ENCODE measurements at places on chromosomes 13 and 19.

GRCh38 chr13:39451301-39451700 lies 151.7 kb downstream of the LHFPL6 start:
- no peak for DNase-seq

DNA sequence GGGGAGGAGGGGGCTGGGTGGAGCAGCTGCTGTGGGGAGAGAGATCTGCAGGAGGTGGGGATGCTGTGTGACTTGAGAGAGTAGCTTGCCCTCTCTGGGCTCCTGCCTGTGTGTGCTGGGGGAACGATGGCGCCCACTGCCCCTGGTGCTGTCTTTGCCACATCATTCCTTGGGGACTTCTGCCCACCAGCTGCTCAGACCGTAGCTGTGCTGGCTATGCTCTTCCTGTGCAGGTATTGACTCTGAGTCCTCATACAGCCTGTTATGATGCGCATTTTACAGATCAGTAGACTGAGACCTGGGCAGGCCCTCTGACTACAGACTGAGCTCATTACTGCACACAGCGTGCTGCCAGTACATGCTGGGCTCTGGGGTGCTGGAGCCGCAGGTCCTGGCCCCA lies 51.1 kb downstream of the DNM2 start:
- no peak for DNase-seq

GRCh38 chr13:107590556-107590955 lies 624.8 kb downstream of the LIG4 start:
- DNase-seq = no peak

DNA sequence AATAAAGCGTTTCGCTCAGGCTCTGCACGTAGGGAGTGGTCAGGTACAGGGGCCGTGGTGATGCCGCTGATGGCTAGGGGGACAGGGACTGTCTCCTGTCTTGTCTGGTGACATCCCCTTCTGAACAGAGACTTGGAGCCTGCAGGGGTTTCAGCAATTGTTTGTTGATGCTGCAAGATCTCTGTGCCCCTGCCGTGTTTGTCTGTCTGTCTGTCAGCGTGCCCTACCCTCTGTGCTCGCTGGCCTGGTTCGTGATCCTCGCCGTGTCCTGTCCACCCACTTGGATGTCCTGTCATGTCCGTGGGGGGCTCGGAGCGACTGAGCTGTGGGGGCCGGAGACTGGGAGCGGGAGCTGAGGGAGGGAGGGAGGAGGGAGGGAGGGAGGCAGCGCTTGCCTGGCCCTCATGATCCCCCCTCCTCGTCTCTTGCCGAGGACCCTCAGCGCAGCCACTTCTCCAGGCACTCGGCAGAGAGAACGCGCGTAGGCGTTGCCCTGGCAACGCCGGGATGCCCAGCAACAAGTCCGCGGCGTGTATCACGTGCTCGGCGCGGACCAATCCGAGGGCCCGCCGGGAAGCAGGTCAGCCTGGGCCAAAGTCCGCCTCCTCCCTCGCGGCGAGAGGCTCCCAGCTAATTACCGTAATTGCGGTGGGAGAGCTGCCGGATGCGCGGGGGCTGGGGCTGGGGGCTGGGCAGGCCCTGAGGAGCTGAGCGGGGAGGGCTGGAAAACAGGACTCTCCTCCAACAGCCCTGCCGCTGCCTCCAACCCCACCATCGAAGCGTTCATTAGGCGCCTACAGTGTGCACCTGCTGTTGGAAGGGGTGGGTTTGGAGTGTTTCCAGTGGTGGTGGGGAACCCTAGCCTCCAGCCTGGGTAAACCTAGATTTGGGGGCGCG lies 31.9 kb upstream of the FEM1A start:
- DNase-seq = peak; percentile 95

GRCh38 chr19:50818859-50819472 lies 4.6 kb downstream of the KLK1 start:
- DNase-seq = no peak

GRCh38 chr19:5243878-5244277 lies 96.7 kb downstream of the PTPRS start:
- DNase-seq = no peak

DNA sequence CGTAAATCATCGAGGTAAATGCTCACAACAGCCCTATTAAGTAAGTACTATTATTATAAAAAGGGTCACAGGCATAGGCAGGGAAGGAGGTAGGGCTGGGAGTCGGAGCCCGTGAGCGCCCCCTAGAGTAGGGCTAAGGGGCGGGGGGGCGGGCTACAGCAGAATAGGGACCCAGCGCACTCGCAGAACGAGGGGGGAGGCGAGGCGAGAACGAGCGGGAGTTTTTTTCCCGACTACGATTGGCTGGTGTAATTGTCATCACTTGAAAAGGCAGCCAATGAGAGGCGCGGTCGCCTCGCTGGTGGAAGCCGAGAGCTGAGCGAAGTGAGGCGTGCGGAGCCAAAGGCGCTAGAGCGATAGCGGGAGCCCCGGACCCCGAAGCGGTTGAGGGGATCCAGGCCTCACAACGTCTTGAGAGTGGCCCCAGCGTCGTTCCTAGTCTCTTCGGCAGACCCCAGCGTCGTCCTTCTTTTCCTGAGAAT lies 24.2 kb downstream of the KEAP1 start:
- peak; percentile 78 for DNase-seq

- no peak for DNase-seq
Observed at GRCh38 chr19:48913114-48913889, 13.2 kb downstream of the NUCB1 start.

- no peak for DNase-seq
Observed at GRCh38 chr19:46052896-46053295, 12.1 kb upstream of the IGFL4 start.

- no peak for DNase-seq
Observed at GRCh38 chr19:54207983-54208783, 7.5 kb downstream of the RPS9 start.

DNA sequence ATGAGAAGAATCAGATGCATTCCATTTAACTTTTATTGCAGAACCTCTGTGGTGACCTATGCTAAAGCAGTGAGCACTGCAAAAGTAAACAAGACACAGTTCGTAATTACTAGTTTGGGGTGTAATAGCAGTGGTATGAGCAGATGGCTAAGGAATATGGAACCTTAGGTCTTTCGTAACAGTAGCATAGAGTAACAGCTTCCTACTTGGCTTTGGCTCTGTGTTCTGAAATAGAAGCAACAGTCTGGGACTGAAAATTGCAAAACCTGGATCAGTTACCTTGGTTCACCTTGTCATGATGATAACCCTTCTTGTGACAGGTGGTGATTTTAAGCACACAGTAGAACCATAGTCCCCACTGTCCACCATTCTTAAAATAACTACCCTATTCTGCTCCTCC lies 303.4 kb downstream of the GPC6 start:
- no peak for DNase-seq

DNA sequence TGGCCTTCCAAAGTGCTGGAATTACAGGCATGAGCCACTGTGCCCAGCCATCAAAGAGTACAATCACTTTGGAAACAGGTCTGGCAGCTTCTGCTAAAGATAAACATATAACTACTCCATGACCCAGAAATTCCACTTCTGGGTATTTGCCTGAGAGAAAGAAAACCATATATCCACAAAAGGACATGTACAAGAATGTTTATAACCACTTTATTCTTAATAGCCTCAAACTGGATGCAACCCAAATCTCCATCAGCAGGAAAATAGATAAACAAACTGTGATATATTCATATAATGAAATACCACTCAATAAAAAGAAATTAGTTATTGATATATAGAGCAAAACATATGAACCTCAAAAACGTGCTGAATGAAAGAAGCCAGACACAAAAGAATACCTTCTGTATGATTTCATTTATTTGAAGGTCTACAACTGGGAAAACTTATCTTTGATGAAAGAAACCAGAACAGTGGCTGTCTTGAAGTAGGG lies 40.5 kb downstream of the TEX26 start:
- no peak for DNase-seq

GRCh38 chr13:95118541-95119324 lies 182.5 kb downstream of the ABCC4 start:
- DNase-seq = no peak

DNA sequence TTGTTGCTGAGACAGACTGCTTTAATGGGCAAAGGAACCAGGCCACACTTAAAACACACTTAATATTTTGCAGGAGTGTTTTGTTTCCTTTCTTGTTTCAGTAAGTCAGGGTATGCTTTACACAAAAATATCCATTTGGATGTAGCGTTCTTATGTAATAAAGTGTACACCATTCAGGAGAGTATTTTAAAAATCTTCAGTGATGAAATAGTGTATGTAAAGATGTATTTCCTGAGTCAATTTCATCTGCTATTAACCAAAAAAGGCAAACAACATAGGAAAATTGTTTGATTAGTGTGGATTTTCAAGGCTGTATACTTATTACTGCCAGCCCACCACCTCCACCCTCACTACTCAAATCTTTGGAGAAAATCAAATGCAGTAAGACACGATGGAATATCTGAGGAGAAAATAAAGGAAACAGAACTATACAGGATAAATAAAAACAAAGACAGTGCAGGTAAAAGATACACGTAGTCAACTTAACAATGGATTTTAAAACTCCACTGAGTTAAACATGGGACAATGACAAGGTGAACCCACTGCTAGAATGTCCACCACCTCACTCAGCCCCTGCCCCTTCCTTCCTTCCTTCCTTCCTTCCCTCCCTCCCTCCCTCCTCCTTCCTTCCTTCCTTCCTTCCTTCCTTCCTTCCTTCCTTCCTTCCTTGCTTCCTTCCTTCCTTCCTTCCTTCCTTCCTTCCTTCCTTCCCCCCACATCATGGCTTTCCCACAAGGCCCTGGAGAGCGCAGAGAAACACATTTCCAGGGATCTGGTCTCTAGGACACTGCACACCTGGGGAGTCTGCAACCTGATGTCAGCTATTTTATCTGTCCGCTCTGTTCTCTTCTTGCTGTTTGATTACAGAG lies 360.3 kb downstream of the IRS2 start:
- no peak for DNase-seq

GRCh38 chr13:50731400-50731799 lies 112.1 kb downstream of the DLEU7 start:
- DNase-seq = no peak

GRCh38 chr13:106423530-106423929 lies 111.9 kb downstream of the EFNB2 start:
- DNase-seq = no peak

- DNase-seq = no peak
Observed at GRCh38 chr19:28609091-28609755, 603.7 kb downstream of the UQCRFS1 start.

DNA sequence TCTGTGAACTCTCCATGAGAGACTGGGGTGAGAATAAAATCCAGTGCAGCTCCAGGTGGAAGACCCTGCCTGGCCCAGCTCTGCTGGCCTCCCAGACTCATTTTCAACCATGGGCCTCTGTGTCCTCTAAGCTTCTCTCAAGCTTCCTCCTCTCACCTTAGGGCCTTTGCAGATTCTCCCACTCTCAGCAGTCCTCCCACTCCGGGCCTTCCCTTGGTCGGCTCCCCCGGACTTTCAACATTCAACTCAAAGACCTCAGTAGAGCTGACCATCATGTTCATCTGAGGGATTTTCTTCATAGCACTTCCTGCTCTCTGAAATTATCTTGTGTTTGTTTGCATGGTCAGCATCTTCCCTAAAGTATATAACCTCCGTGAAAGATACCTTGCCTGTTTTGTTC lies 370.5 kb upstream of the ZNF507 start:
- DNase-seq = no peak

DNA sequence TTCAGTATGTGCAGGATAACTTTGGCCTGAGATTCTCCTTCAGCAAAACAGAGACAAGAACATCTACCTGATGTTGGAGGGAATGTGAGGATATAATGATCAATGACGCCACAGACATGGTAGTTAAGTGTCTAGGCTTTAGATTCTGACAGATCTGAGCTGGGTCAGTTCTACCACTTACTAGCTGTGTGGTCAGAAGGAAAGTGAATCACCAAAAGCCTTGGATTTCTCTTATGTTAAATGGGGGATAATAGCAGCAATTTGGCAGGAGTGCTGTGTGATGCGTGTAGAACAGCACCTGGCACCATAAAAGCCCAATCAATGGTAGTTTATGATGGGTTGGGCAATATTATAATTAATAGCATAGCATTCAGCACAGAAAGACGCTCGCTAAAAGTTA lies 41.7 kb downstream of the RXFP2 start:
- DNase-seq = no peak

DNA sequence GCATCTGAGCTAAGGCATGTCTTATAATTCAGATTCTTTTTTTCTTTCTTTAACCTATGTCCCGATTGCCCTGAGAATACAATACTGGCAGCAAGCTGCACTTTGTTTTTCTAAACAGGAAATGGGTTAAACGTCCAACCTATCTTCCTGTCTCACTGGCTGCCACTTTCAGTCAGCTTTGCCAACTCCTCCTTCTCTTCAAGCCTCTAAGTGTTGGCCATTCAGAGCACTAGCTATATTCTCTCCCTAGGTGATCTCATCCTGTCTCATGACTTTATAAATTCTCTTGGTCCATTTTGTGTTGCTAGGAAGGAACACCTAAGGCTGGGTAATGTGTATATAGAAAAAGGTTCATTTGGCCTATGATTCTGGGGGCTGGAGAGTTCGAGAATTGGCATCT lies 109.5 kb upstream of the TSC22D1 start:
- DNase-seq = no peak

DNA sequence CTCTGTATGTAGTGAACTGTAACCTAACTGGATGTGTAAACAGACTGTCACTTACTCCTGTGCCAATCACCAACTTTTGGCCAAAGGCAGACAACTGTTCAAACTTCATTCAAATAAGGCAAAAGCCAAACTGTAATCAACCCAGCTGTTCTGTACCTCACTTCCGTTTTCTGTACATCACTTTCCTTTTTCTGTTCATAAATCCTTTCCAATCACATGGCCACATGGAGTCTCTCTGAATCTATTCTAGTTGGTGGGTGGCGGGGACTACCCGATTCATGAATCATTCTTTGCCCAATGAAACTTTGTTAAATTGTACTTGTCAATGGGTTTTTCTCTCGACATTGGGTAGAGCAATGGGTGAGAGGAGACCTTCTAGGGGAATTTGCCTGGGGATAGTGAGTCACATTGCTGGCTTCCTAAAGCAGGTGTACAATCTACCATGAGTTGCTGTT lies 178.3 kb upstream of the RFC3 start:
- no peak for DNase-seq

GRCh38 chr13:92164822-92165221 lies 766.4 kb downstream of the GPC5 start:
- DNase-seq = no peak

GRCh38 chr19:40286235-40286970 lies 1.3 kb upstream of the AKT2 start:
- no peak for DNase-seq

All from SK-N-DZ (cell line).